Stimulated activated CD8-positive, alpha-beta memory T cell treated with anti-CD3 and anti-CD28 coated beads, Interleukin-4, amount 100 ng/mL, for 1 hour (primary cell): ENCODE measurements at places on chromosomes 2 and 18.

GRCh38 chr2:112843836-112844235 is 7.3 kb upstream of the IL1B start:
- no peak for DNase-seq

- no peak for DNase-seq
Observed at GRCh38 chr2:45675263-45675812, 23.9 kb downstream of the PRKCE start.

DNA sequence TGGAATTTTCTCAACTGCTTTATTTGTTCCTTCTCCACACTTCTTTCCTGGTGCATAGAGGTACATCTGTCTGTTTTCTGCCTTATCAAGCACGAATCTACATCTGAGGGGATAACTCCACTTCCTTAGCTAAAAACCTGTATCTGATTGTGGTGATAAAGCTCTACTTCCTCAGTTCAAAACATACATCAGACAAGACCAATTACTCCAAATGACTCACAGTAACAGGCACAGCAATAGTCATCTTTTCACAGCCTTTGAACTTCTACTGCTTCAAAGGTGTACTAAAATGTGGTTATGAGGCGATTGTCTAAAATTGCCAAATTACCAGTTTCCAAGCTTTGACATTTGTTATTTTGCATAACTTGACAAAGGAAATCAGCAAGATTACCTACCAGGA is 803.6 kb upstream of the ZEB2 start:
- DNase-seq: no peak

GRCh38 chr2:76760367-76760704 is 761.8 kb downstream of the LRRTM4 start:
- DNase-seq: no peak

- DNase-seq: no peak
Observed at GRCh38 chr2:9775351-9775750, 67.9 kb upstream of the TAF1B start.

DNA sequence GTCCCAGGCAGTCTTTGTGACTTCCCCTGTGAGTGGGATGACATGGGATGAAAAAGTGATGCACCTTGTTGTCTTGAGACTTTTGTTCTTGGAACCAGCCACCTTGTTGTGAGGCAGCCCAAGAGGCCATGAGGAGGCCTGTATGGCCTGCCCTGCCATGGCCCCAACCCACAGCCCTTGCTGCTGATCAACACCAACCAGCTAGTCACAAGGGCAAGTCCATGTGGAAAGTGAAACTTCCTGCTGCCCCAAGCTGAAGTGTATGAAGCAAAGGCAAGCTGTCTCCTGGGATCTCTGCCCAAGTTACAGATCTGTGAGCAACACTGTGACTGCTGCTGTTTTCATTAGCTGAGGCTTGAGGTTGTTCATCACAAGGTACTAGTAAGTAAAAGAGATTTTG is 21.6 kb downstream of the TMEM18 start:
- no peak for DNase-seq
